ENCODE measurements at places on chromosomes 7 and 10.

DNA sequence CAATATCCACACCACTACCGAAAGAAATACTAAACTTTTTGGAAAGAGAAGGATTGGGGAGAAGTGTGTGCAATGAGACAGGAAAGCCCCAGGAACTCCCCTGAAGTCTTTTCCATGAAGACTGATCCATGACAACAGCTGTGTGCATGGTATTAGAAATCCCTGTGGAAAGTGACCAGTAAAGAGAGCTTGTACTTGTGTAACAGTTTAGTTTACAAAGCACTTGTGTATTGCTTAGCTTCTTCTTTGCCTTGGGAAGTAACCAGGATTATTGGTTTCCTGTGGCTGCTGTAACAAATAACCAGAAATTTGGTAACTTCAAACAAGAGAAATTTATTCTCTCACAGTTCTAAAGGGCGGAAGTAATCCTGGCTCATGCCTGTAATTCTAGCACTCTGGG lies 18.8 kb downstream of the TFAM start:
- no peak for DNase-seq

GRCh38 chr7:78315119-78315518 lies 516.5 kb downstream of the PHTF2 start:
- no peak for DNase-seq

DNA sequence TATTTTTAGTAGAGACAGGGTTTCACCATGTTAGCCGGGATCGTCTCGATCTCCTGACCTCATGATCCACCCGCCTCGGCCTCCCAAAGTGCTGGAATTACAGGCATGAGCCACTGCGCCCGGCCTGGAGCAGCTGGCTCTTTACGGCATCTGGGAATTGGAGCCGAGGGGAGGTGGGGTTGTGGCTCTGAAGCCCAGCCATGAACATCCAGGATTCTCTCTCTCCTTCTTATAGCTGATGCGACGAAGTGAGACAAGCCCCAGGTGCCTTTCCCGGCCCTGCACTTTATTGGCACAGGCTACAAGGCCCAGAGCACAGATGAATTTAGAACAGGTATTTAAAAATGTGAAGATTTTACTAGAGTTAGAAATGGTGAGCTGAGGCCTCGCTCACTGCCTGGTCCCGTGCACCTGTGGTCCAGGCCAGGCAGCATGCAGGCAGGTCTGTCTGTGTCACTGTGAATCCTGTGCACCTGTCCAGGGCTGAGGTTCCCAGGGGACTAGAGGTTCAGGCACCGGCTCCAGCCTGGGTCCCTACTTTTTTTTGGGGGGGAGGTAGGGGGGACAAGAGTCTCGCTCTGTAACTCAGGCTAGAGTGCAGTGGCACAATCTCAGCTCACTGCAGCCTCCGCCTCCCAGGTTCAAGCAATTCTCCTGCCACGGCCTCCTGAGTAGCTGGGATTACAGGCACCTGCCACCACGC lies 379.7 kb upstream of the FOXK1 start:
- no peak for DNase-seq

GRCh38 chr7:127995881-127996215 lies 35.4 kb downstream of the LRRC4 start:
- no peak for DNase-seq

GRCh38 chr7:120733143-120733542 lies 124.8 kb downstream of the TSPAN12 start:
- no peak for DNase-seq

- DNase-seq = no peak
Measured at GRCh38 chr7:47816647-47817046, 131.6 kb downstream of the PKD1L1 start.

DNA sequence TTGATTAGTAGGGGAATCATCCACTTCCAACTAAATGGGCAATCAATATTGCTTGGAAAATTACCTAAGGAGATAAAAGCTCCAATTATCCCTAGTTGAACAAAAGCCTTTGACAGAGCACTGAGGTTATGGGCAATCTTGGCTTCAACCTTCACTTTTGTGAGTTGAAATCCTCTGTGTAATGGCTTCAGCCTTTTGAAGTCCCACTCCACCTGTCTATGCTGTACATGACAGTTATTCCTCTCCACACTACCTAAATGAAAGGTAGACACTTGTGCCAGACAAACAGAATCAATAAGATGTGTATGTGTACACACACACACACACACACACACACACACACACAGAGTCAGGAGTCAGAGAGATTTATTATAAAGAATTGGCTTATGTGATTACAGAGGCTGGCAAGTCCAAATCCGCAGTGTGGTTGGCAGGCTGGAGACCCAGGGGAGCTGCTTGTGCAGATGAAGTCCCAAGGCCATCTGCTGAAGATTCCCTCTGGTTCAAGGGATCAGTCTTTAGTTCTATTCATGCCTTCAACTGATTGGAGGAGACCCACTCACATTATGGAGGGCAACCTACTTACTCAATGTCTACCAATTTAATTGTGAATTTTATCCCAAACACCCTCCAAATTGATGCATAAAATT lies 164.8 kb upstream of the CDC14C start:
- DNase-seq = no peak

GRCh38 chr7:129798616-129799349 lies 154.0 kb downstream of the UBE2H start:
- DNase-seq = no peak

- no peak for DNase-seq
Measured at GRCh38 chr7:74519395-74519794, 65.7 kb downstream of the GTF2IRD1 start.

DNA sequence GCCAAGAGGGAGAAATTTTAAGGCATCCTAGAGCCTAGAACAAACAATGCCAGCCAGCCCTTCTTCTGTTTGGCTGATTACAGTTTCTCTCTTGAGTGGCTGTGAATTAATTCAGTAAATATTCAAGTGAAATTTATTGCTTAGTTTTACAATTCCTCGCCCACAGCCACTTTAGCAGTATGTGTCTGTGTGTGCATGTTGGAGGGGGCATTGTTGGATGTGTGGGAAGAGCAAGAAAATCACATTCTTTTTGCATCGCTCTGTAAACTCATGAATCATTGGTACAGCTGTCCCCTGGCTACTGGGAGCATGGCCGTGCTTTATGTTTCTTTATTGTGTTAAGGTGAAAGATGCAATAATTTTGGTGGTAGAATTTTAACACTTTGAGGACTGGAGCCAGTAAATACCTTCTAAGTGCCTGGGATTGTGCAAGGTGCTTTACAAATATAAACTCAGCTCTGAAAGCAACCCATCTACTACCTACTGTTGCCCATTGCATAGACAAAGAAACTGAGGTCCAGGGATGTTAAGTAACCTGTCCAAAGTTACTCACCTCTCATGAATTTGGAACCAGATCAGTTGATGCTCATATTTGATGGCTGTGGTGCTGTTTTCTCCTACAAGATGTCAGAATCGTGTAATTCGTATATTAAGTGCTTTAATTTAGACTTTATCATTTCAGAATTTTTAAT lies 89.9 kb upstream of the BTBD16 start:
- no peak for DNase-seq

DNA sequence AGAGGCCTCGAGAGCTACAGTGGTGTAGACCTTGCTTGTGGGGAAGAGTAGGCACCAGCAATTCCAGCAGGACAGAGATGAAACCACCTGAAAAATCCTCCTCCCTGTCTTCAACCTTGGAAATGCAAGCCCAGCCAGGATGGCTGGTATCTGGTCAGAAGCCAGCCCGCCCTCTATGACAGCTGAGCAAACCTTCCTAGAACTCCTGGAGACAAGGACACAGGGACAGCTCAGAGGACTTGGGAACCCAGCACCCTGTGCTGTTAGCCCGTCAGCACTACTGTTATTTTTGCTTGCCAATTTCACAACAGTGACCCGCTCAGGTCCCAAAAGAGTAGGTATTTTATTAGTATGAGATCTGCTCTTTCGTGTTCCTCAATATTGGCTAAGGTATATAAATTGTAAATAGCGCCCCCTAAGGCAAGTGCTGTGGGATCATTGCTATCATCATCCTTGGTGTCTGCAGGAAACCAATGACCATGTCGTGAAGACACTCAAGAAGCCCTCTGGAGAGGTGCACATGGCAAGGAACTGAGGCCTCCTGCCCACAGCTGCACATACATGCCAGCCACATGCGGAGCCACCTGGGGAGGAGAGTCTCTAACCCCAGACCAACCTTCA lies 156.5 kb upstream of the CHST15 start:
- no peak for DNase-seq

DNA sequence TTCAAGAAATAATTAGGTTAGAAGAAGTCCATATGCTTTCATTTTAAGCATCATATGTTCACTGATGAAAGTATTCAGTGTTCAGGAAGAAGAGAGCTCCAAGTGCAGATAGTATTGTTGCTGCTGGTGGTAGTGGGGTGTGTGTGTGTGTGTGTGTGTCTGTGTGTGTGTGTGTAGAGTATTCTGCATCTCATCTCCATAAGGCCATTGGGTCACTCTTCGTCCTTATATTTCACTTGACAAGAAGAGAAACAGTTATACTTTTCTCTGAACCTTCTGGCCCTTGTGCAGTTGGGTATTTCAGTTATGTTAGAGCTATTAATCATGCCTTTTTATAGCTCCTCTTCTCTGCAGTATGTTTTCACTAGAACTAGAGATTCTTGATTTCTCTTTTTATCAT lies 26.2 kb downstream of the ADAM22 start:
- no peak for DNase-seq

DNA sequence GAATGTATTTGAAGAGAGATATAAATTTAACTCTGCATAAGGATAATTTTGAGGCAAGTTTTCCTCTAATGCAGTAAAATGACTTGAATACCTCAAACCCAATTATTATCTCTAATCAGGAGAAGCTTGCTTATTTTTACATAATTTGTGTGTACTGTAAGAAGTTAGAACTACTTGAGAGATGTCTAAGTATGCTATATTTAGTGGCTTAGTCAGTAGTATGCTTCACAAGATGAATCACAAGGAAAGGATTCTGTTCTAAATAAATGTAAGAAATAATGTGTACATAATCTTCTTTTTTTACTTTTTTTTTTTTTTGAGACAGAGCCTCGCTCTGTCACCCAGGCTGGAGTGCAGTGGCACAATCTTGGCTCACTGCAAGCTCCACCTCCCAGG lies 13.7 kb downstream of the PHTF2 start:
- DNase-seq = no peak

DNA sequence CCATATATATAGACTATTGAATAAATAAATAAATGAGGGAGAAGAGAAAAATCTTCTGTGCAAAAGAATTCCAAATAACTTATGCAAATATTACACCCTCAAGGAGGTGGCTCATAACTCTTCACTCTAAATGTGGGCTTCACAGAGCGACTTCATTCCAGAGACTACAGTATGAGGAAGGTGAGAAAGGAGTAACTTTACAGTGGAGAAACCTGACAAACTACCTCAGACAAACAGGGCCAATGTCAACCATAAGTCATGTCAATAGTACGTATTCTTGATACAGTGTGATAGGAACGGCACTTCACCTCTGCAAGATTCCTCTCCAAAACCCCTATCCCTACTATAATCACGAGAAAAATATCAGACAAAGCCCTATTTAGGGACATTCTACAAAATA lies 158.4 kb upstream of the NAMPT start:
- no peak for DNase-seq

- no peak for DNase-seq
Measured at GRCh38 chr7:102432442-102433218, 745 bp upstream of the ORAI2 start.

- DNase-seq = no peak
Measured at GRCh38 chr10:89163265-89163995, 43.7 kb downstream of the CH25H start.

GRCh38 chr10:7773845-7774801 lies 13.7 kb downstream of the KIN start:
- no peak for DNase-seq

- no peak for DNase-seq
Measured at GRCh38 chr7:35007768-35008167, 29.5 kb downstream of the DPY19L1 start.

- DNase-seq = no peak
Measured at GRCh38 chr7:119572132-119572531, 700.8 kb upstream of the KCND2 start.

GRCh38 chr10:23686722-23687121 lies 247.8 kb downstream of the OTUD1 start:
- no peak for DNase-seq

- no peak for DNase-seq
Measured at GRCh38 chr10:104819731-104820130, 178.6 kb downstream of the SORCS3 start.

DNA sequence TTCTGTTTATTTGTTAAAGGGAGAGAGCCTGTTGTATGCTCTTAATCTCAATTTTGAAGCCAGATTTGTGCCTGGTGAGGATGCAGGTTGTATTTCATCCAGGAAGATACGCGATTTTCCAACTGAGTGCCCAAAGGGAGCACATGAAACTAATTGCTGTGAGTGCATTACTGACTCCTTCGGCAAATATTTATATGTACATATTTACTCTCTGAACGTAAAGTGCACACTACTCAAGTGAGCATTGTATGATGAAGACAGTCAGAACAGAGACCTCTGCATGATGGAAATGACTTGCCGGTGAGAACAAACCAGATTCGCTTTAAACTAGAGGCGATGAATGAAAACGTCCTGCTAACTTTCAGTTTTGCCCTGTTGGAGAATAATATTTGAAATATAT lies 130.1 kb downstream of the MALRD1 start:
- DNase-seq = no peak

DNA sequence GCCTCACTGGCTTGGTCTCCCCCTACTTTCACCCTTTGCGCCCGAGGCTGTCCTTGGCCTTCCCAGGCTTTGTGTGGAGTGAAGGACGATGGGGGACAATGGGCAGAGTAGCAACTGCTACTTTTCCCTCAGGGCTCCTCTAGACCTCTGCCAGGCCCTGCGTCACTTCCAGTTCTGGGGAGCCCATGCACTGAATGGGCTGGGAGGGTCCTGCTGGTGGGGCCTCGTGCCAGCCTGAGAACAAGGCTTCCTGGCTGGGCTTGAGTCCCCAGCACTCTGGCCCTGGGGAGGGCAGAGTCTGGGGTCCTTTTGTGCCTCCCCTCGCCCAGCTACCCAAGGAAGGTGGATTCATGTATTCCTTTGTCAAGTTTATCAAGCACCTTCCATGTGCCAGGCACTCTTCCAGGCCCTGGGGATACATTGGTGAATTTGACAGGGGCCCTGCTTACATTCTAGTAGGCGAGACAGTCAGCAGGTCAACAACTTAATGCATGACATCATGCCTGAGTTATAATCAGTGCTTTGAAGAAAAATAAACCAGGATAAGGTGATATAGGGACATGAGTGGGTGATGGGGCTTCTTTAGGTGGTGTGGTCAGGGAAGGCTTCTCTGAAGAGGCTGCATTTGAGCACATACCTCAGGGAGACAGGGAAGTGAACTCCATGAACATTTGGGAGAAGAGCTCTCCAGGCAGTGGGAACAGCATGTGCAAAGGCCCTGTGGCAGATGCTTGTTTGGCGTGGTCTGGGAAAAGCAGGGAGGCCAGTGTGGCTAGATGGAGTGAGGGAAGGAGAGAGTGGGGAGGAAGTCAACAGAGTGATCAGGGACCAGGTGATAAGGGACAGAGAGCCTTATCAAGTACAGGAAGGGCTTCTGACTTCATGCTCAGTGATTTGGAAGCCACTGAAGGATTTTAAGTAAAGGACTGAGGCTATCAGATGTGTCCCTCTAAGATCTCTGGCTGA lies 14.1 kb downstream of the ZMIZ1 start:
- no peak for DNase-seq

All from NCI-H1417 treated with DMSO at 0.1 percent for 48 hours (cell line).